ENCODE measurements at places on chromosomes 6 and 20.

GRCh38 chr20:41352666-41353065, 12.0 kb downstream of the LPIN3 start:
- DNase-seq = no peak

DNA sequence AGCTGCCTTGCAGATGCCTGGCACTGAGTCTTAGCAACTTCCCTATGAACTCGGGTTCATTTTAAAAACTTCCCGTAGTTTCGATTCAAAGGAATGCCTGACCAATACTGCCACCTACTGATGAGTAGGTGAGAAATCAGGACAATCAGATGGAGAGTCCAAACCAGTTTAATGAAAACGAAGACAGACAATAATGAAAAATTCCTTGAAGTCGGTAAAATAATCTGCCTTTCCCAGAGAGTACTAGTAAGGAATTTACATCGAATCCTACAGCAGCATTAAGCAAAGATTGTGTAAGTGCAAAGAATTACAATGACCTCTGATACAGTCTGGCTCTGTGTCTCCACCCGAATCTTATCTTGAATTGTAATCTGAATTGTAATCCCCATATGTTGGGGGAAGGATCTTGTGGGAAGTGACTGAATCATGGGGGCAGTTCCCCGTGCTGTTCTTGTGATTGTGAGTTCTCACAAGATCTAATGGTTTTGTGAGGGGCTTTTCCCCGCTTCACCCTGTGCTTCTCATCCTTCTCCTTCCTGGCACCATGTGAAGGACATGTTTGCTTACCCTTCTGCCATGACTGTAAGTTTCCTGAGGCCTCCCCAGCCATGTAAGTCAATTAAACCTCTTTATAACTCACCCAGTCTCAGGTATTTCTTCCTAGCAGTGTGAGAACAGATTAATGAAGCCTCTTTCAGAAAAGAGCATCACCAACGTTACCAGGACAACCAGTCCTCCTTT, 134.4 kb downstream of the ARHGAP18 start:
- DNase-seq = no peak

- peak; percentile 4 for DNase-seq
These were observed 72.6 kb downstream of the TFAP2B start for GRCh38 chr6:50891290-50891689.

- no peak for DNase-seq
These were observed 70.3 kb upstream of the RIPOR2 start for GRCh38 chr6:25006075-25006474.

DNA sequence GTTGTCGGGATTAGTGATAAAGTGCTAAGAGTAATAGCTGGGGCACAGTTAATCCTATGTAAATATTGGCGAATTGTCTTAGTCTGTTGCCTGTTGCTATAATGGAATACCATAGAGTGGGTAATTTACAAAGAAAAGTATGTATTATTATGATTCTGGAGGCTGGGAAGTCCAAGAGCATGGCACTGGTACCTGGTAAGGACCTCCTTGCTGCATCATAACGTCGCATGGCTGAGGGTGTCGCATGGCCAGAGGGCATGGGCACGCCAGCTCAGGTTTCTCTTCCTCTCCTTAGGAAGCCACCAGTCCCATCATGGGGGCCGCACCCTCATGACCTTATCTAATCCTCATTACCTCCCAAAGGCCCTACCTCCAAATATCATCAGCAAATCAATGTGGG, 29.7 kb downstream of the IRF4 start:
- DNase-seq = no peak

GRCh38 chr6:21438237-21438985, 155.1 kb upstream of the SOX4 start:
- DNase-seq = no peak

- no peak for DNase-seq
These were observed 45.8 kb upstream of the PNRC1 start for GRCh38 chr6:89034586-89035251.

- DNase-seq = no peak
These were observed 64.4 kb downstream of the UBE2V1 start for GRCh38 chr20:50048420-50049166.

DNA sequence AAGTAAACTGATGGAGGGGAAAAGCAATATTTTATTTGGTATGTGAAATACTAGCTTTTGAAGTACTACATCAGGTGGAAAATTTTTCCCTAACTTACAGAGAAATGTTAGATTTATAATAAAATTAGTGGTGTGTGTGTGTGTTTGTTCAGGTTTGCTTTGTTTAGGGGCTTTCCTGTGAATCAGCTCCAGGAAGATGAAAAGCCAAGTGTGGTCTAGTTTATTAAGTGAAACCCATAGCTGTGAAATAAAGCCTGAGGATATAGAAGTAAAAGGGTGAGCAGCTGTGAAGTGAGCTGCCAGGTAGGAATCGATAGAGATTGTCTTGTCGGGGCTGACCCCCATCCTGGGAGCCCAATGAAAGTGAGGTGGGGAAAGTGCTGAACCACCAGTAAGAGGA, 347.6 kb upstream of the IMPG1 start:
- DNase-seq = no peak

DNA sequence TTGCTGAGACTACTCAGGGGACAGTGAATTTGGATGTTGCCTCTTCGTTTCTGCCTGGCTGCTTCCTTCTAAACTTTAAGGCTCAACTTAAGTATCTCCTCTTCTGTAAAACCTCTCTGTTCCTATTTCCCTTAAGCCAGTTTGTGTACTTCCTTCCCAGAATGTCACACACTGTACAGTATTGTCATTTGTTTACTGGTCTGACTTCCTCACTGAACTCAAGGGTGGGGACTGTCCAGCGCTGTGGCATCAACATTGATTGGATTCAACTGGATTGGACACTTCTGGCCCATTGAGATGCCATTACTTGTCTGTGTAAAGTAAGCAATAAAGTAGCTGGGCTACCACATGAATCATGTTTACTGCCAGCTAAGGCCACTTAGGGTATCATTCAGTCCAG, 69.7 kb downstream of the ANKS1A start:
- DNase-seq = no peak

- no peak for DNase-seq
These were observed 12.5 kb downstream of the TNXB start for GRCh38 chr6:32096394-32097258.

GRCh38 chr6:7763881-7764280, 38.0 kb downstream of the BMP6 start:
- DNase-seq = peak; percentile 70

Data from NCI-H345 (cell line).